ENCODE measurements at places on chromosomes 12 and 14. TPM values are rescaled to one million over a fixed set of nuclear protein-coding genes. Genes with fewer than 3 reads are reported as not detected.

The GPX2 gene
- total RNA-seq: not detected

The AVPR1A gene
- not detected for total RNA-seq

The IFNG gene
- not detected for total RNA-seq

The DDX24 gene
- total RNA-seq: 237 TPM

The EFS gene
- not detected for total RNA-seq

The IFNG-AS1 gene
- total RNA-seq: not detected

The AKAP3 gene
- 0.79 TPM for total RNA-seq

The IFI27 gene
- total RNA-seq: not detected

The CLEC7A gene
- not detected for total RNA-seq

The COX8C gene
- total RNA-seq: not detected

The HHIPL1 gene
- total RNA-seq: 0.16 TPM

The PARPBP gene
- 24.2 TPM for total RNA-seq

The CCDC175 gene
- total RNA-seq: not detected

The TSPAN19 gene
- total RNA-seq: 0.69 TPM

The PIWIL1 gene
- not detected for total RNA-seq

The DLGAP5 gene
- total RNA-seq: 29.2 TPM

The SDS gene
- not detected for total RNA-seq

The INSM2 gene
- total RNA-seq: 0.27 TPM

The PTHLH gene
- 0.37 TPM for total RNA-seq

The PROX2 gene
- total RNA-seq: not detected

The TMCC3 gene
- 3.1 TPM for total RNA-seq

The DEGS2 gene
- not detected for total RNA-seq

The FAIM2 gene
- total RNA-seq: not detected

The TAS2R10 gene
- total RNA-seq: 0.13 TPM
